ENCODE measurements at places on chromosomes 5 and 9.

DNA sequence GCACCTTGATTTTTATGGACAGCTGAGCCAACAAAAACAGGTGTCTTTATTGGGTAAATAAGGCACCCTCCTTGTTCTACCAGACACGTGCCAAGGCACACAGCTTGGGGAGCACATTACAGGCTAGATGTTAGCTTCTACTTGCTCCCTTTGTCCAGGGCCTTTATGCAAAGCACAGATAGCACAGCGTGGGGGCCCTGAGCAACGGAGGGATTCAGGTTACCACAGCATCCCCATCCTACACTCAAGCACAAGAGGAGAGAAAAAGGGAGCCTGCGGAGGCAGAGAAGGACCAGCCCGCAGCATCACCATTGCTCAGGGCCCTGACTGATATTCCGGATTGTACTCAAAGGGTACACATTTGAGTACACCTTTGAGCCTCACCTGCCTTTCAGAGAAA, 181.7 kb upstream of the KIF2A start:
- DNase-seq: no peak

DNA sequence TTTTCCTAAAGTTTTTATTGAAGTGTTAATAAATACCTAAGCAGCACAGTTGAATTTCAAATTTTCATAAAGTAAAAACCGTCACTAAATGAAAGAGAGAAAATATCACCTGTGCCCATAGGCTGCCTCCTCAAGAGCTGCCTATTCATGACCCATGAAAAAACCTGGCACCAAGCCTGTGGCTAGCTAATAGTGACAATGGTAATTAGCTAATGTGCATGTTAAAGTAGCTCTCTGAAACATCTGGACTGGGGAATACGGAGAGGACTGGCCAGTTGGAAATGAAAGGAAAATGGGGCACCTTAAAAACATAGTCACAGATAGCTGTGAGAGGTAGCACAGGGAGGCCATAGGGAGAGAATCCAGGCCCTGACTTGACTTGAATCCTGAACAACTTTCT, 5.4 kb upstream of the GNE start:
- no peak for DNase-seq

DNA sequence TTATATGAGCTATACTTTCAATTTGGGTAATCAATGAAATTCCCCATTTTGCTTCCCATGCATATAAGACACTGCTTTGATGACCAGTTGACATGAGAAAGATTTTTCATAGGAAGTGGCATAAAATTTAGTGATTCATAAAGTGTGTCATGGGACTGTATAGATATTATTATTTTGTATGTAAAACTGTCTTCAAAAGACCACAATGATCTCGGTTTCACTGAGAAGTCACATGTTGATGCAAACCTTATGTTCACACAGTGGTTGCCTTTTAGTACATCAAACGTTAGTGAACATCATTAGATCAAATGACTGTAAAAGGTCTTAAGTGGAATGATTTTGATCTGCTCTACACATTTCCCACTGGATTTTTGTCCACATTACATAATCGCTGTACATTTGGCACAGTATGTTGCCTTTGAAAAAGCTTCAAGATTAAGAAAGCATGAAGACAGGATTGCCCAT, 349.2 kb upstream of the MEF2C start:
- DNase-seq: no peak

- no peak for DNase-seq
Measured at GRCh38 chr5:149352169-149352568, 5.7 kb upstream of the PCYOX1L start.

DNA sequence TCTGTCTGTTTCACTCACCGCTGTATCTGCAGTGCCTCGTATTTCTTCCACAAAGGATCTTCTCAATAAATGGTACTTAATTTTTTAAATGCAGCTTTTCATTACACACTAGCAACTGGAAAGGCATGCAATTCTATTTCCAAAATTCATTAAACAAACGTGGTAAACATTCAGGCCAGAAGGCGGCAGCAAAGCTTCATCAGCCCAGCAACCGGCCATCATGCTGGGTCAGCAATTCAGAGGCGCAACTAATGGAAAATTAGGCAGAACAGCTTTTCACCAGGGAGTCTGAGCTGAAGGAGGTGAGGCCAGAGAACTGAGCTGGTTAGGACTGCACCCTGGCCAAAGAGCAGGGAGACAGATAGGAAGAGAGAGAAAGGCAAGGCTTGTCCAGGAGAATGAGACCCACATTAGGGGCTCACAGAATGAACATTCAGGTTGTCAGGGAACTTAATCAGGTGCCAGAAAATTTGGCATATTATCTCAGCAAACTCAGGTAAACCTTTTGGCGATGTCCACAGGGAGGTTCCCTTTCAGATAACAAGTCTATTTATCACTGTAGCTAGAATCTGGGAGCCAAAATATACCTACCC, 17.7 kb upstream of the RNF180 start:
- DNase-seq: peak; percentile 82

DNA sequence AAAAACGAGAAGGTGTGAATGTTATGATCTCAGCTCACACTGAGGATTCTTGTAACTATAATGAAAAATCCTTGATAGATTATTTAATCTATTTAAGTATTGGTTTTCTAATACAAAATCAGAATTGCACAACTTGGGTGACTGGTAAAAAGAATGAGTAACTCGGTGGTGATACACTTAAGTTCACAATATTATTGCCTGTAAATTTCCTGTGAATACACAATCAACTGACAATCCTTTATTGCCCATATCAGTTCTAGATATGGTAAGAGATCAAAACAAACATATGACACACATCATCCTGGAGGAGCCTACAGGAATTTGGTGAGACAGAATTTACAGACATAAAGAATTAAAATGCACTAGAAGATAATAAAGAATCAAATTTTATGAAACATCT, 14.1 kb upstream of the LURAP1L start:
- DNase-seq: no peak

- peak; percentile 45 for DNase-seq
Measured at GRCh38 chr5:176650354-176650884, 3.1 kb downstream of the TSPAN17 start.

DNA sequence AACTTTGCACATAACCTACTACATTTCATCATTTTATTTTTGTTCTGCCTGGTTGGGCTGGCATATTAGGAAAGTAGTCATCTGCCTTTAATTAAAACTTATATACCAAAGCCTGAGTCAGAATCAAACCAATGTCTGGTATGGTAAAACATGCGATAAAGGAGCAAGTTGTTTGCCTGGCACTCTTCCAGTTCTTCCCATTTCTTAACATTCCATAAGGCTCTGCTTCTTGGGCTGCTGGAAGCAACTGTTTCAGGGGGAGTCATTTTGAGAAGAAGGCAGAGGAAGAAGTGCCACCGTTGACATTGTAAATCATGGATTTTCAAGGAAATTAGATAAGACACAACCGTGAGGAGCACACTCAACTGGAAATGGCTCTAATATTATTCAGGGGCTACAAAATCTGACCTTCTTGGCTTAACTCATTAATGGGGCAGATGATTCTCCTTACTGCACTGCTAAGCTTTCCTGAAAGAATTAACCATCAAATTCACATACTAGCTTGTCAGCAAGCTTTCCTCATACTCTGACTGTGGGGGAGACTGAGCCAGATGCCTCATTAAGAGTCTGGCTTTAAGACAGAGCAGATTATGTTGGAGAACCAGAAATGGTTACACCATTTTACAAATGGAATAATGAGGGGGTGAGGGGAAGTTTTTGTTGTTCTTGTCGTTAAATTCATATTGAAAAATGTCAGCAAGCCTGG, 391.0 kb downstream of the TMEM232 start:
- DNase-seq: no peak

GRCh38 chr5:143063175-143063970, 293.2 kb downstream of the ARHGAP26 start:
- peak; percentile 90 for DNase-seq

GRCh38 chr9:86966852-86967511, 19.7 kb upstream of the GAS1 start:
- DNase-seq: no peak

DNA sequence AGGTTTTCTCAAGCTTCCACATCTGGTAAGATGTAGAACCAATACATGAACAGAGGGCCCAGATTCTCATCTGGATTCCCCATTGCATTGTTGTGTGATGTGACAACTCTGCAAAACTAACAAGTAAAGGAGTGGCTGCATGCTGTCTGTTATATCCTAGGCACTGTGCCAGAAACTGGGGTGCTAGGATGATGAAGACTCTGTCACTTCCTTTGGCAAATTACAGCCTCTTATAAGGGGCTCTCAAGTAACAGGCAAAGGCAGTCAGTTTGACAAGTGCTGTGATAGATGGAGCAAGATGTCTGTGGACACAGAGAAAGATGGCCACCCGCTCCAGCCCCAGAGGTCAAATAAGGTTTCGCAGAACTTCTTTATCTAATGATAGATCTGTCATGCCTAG, 115.7 kb downstream of the PAPPA start:
- no peak for DNase-seq

GRCh38 chr5:178545941-178546674, 44.1 kb downstream of the COL23A1 start:
- no peak for DNase-seq

- no peak for DNase-seq
Measured at GRCh38 chr9:114981063-114981462, 50.7 kb upstream of the TNFSF8 start.

- DNase-seq: no peak
Measured at GRCh38 chr9:12753931-12754330, 20.9 kb upstream of the LURAP1L start.

DNA sequence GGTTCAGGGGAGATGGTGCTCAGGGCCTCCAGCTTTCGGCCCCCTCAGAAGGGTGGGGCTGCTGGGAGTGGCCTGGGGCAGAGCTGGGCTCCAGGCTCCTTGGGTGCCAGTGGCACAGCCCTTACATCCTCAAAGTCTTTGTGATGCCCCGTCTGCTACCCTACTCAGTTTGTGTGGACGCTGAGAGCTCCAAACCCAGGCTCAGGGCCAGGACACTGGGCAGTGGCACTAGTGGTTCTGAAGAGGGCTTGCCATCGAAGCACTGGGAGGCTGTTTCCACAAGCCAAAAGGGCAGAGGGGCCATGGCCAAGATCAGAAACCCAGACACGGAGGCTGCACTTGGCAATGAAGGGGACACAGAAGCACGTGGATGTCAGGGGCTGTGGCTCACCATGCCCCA, 99.1 kb downstream of the GABBR2 start:
- DNase-seq: no peak

DNA sequence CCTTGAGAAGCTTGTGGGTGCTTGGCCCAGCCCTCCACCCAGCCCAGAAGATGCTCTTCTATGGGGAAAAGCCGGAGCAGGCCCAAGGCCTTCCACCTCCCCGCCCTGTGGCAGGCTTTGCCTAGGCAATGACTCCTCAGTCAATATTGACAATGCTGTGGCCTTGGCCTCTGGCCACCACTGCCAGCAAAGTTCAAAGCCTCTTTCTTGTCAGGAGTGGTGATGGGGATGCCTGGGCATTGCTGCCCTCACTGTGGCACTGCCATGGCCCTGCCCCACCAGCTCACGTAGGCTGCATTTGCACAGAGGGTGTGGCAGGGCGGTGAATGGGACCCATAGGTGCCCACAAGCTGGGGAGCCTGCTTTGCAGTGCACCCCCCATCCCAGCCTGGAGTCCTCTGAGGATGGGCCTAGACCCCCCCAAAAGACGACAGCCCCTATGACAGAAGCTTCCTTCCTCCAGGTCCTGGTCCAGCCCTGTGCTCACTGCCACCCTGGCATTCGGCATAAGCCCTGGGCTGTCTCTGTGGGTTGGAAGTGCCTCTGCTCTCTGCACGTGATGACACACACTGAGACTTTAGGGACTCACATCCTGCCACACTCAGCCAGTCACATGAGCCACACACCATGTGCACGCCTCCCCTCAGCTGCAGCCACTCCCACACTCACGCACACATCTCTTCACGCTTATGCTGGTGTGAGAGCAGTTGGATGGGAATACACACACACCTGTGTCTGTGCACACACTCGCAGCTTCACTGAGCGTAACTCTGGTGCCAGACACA, 31.1 kb downstream of the MORN5 start:
- DNase-seq: no peak

- DNase-seq: no peak
Measured at GRCh38 chr9:129203556-129203909, 25.5 kb upstream of the IER5L start.

GRCh38 chr5:88672644-88673252, 210.2 kb downstream of the MEF2C start:
- DNase-seq: no peak

- no peak for DNase-seq
Measured at GRCh38 chr5:105708442-105708841, 1962.3 kb downstream of the EFNA5 start.

DNA sequence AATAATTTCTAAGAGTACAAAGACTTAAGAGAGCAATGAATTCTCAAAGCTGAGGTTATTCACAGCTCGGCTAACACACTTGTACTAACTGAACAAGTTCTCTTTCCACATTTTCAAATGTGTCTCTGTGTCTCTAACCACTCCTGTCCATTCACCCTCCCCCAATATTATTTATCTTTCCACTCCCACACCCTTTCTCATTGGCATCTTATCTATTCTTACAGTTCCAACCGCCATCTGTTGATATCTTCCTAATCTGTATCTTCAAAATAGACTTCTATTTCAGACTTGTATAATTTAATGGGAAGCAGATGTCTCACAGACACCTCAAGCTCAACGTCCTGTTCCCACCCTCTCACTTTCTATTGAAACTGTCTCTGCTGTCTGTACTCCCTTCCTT, 205.9 kb downstream of the ANXA1 start:
- no peak for DNase-seq

DNA sequence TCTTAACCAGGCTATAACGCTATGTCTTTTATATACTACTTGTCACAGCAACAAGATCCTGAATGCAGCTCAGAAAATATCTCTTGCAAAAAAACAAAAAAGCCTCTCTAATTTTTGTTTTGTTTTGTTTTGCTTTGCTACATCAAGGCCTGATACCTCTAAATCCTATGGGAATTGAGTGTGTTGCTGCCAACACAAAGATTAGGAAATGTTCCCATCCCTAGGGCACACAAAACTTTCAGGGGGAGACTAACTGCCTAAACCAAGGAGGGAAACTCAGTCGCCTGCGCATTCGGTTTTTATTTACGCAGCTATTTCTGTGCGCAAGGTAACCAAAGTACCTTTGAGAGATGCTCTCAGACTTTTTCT, 1.7 kb downstream of the SSBP2 start:
- DNase-seq: peak; percentile 23

GRCh38 chr5:88660264-88660946, 222.6 kb downstream of the MEF2C start:
- DNase-seq: no peak

DNA sequence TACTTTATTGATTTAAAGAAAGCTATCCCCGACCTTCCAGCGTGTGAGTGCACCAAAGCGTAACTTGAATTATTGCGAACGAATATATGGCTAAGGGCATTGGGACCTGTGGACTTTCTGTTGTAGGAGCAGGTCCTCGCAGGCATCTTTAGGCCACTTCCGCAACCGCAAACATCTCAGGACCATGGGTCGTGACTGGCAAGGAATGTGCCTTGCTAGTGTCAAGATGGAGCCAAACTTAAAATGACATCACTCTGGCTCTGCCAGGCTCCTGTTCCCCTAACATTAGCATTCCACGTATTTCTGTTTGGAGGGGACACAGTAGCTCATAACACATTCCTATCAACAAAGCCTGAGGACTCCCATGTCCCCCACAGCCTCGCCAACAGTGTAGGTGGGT, 44.1 kb upstream of the OLFM1 start:
- no peak for DNase-seq

- no peak for DNase-seq
Measured at GRCh38 chr9:10228082-10228481, 384.7 kb downstream of the PTPRD start.

All from testis (tissue), 5 donors.